ENCODE measurements at places on chromosomes 1 and 21.

DNA sequence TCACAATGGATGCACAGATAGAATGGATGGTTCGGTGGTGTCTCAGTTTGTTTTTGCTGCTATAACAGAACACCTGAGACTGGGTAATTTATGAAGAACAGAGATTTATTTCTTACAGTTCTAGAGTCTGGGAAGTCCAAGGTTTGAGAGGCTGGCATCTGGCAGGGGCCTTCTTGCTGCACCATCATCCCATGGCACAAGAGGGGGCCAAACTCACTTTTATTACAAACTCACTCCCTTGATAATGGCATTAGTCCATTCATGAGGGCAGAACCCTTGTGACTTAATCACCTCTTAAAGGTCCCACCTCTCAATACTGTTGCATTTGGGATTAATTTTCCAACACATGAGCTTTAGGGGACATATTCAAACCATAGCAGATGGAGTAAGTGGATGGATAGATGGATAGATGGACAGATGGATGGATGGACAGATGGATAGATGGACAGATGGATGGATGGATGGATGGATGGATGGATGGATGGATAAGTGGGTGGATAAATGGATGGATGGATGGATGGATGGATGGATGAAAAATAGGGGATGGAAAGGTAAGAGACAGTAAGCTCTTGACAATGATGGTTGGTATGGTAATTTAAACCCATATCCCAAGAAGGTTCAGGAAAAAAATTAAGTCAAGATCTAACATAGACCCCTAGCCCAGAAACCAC is 16.5 kb downstream of the CAMK2N1 start:
- no peak for DNase-seq

- DNase-seq = no peak
These were observed 1.0 kb upstream of the KCNC4 start for GRCh38 chr1:110208916-110209645.

DNA sequence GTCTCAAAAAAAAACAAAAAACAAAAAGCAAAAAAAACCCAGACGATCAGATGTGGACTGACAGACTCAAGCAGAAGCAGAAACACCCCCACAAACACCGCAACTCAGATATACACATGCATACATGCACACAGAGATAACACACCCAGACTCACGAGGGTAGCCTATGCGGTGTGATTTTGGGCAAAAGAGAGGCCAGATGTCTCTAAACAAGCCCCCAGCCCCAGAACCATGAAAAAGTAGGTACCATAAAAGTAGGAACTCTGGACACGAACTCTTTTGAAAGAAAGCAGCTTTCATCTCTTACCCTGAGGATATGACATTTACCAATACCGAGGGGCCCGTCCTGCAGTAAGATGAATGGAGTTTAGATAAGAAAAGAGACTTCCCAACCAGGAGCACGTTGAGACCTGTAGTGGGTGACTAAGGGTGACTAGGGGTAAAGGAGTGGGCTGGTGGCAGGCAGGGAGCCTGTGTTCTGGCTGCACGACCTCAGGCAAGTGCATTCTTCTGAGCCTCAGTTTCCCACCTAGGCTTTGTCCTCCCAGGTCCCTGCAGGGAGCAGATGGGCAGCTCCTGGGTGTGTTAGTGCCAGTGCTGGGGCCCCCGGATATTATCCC is 1.5 kb upstream of the TINAGL1 start:
- no peak for DNase-seq

DNA sequence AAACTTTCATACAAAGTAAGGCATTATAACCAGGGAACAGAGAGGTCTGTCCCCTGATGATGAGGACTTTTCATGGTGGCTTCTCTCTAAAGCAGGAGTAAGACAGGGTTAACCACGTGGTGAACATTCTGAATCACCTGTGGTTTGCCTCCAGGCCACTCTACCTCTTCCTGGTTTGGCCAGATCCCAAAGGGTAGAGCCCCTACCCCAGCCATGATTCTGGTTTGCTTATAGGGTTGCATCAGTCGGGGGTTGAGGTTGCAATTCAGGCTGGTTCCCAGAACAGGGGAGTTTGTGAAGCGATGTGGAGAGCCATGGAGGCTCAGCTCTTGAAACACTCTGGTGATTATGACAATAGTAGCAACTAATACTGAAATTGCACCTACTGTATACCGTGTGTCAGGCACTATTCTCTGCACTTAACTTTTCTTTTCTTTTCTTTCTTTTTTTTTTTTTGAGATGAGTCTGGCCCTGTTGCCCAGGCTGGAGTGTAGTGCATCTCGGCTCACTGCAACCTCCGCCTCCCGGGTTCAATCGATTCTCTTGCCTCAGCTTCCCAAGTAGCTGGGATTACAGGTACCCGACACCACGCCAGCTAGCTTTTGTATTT is 8.3 kb downstream of the CNR2 start:
- DNase-seq = no peak

Data from stimulated activated CD4-positive, alpha-beta T cell treated with anti-CD3 and anti-CD28 coated beads, Interleukin-4, amount 100 ng/mL, for 24 hours (primary cell).